ENCODE measurements at places on chromosomes 4 and X.

- no peak for DNase-seq
These were observed 120.9 kb upstream of the NOCT start for GRCh38 chr4:138894709-138895108.

- DNase-seq: no peak
These were observed 7.9 kb upstream of the GNRHR start for GRCh38 chr4:67762086-67762485.

GRCh38 chr4:57098941-57099340, 11.2 kb downstream of the IGFBP7 start:
- DNase-seq: no peak

GRCh38 chr4:88291003-88291402, 6.6 kb upstream of the PPM1K start:
- no peak for DNase-seq

GRCh38 chr4:6272863-6273660, 3.4 kb downstream of the WFS1 start:
- DNase-seq: no peak

GRCh38 chr4:13611283-13611842, 16.2 kb downstream of the BOD1L1 start:
- DNase-seq: no peak

DNA sequence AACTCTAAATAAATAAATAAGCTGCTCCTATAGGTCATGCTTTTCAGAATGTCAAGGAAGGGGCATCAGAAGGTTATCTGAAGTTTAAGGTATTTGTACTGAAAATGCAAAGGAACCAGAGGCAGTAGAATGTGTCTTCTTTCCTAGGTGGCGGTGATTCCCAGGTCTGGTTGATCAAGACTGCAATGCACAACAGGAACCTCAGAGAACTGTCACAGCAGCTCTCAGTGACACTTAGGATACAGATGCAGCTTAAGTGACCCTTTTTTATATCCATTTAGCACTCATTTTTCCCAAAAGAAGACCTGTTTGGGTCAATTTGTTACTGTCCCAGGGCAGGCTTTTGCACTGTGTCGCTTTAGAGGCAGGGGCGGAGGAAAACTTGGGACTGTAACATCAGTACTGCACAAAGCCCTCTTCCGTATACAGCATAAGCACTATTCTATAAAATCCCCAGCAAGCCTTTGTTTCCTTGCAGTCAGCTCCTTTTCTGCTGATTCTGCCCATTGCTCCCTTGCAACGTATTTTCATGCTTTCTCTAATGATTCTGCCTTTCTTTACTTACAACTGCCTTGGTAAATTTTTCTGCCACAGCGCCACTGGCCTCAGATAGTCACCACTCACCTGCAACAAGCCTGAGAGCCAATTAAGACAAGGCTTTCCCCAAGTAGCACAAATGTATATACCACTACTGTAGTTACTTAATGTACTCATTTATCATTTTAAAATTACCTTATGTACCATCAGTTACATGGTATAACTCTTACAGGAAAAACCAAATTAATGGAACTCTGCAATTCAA, 1.5 kb upstream of the MND1 start:
- no peak for DNase-seq

- no peak for DNase-seq
These were observed 245.1 kb downstream of the PPP3CA start for GRCh38 chr4:101102114-101102742.

- DNase-seq: peak; percentile 55
These were observed 9.9 kb upstream of the SCOC start for GRCh38 chr4:140363558-140363957.

DNA sequence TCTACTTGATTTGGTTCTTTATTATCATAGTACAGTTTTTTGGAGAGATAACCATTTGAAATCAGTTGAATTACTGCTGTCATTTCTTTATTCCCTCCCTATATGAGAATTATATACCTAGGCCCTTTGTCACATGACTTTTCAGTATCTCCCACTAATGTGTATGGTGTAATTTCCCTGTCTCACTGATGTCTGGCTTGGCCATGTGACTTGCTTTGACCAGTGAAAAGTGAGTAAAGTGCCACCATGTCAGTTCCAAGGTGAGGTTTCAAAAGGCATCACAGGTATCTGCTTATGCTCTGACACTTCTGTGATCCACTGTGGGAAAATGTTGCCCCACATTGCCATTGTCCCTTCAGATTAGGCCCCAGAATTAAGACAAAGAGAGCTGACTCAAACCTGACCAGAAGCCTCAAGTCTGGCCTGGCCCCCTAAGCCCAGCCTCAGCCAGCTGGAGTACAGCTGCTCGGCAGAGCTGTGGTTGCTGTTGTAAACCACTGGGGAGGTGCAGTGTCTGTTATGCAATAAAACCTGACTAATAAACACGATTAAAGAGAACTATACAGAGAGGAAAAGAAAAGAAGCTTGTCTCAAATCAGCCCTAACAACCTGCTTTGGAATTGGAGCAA, 27.5 kb downstream of the SETD7 start:
- DNase-seq: no peak

DNA sequence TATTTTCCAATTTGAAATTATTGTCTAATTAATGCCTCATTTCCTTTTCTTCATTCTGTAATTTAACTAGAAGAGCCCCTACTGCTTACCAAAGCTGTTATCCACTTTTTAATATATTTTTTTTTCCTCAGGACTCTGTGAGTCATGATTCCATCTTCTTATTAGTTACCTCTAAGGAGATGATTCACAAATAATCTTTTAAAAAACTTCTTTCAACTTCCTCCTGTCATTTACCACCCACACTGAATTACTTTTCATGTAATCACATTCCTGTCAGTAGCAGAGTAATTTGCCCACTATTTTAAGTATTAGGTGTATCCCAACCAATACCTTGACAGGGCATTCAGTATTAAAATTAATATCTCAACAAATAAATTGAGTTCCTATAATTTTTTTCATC, 470.9 kb upstream of the ADGRL3 start:
- DNase-seq: no peak

Measured in COR-L47 (cell line).